ENCODE measurements at places on chromosomes 11 and 22.

DNA sequence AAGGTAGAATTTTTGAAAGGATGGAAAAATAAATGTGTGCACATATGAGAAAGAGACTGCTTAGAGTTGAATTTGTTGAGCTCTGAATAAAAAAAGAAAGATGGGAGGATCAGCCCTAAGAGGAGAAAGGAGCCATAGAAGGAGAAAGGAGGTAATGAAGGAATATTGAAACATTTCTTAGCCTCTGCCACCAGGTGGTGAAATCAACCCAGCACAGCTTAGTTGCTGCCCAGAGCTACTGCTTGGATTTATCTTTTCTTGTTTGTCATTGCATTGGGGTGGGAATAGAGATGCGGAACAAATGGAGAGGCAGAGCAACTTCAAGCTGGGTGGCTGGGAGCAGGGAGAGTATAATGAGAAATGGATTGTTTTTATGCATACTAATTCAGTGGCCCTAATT is 80.4 kb downstream of the SERGEF start:
- no peaks in the 10 kb centered on the region for H3K27me3 ChIP-seq
- ATAC-seq: no peak
- H3K4me3 ChIP-seq: no peak overlapping the region
- H3K27ac ChIP-seq: no peak overlapping the region

DNA sequence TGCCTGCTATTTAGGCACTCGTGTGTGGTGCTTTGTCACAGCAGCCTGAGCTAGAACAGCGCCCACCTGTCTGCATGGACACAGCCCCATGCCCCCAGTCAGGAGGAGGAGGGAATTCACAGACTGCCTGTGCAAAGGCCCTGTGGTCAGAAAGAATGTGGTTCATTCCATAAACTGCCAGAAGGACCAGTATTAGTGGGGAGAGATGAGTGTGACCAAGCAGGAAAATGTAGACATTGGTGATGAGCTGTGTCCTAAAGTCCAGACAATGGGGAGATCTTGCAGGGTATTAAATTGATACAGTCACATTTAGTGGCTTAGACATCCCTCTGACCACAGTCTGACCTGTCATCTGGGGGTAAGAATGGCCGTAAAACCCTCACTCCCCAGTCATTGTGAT is 83.7 kb upstream of the LINC01488 start:
- H3K27ac ChIP-seq: no peak overlapping the region
- H3K36me3 ChIP-seq: no peaks in the 10 kb centered on the region

GRCh38 chr11:64969209-64969608 is 2.7 kb downstream of the MAJIN start:
- no peak for ATAC-seq
- no peak overlapping the region for H3K27ac ChIP-seq
- H3K4me3 ChIP-seq: no peak overlapping the region

- no peaks in the 10 kb centered on the region for H3K4me1 ChIP-seq
- peaks cover 16% of the 10 kb centered on the region for H3K27me3 ChIP-seq
- no peaks in the 10 kb centered on the region for H3K36me3 ChIP-seq
- H3K4me3 ChIP-seq: no peak overlapping the region
- H3K27ac ChIP-seq: no peak overlapping the region
- peak; percentile 20 for ATAC-seq
Measured at GRCh38 chr11:129766898-129767604, 48.6 kb upstream of the TMEM45B start.

DNA sequence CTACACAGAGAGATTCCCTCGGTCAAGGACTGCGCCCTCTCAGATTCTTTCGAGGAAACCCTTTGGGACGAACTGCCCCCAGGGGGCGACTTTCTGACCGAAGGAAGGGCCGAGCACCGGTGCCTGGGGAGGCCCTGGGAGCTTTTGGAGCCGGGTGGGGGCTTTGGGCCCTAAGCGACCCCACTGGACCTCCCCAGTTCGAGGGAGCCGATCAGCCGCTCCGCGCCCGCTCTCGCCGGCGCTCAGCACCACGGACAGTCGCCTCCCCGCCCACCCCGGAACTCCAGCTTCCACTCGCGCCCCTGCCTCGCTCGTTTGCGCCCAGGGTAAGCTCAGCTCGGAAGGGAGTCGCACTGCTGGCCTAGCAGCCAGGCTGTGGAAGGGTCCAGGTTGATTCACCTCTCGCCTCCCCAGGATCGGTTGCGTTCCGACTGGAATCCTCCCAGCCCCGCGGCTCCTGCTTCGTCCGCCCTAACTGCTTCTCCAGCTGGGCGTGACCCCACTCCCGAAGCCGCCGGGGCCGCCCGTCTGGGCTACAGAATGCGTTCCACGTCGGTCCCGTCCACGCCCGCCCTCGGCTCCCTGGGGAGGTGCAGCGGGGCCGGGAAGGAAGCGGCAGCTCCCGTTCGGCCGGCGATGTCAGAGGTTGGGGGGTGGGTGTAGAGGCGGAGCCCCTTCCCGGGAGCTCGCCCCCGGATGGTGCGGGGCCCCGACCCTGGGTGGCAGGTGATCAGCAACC is 428 bp downstream of the SCN3B start:
- peaks cover 45% of the 10 kb centered on the region for H3K27me3 ChIP-seq
- no peak for ATAC-seq
- peaks cover 12% of the 10 kb centered on the region for H3K4me1 ChIP-seq

- H3K36me3 ChIP-seq: peaks cover 58% of the 10 kb centered on the region
- H3K27ac ChIP-seq: no peak overlapping the region
- no peak for ATAC-seq
- no peaks in the 10 kb centered on the region for H3K27me3 ChIP-seq
Measured at GRCh38 chr11:3827434-3828186, 13.1 kb downstream of the RHOG start.

- H3K4me1 ChIP-seq: peaks cover 18% of the 10 kb centered on the region
- H3K4me3 ChIP-seq: no peak overlapping the region
- no peak overlapping the region for H3K27ac ChIP-seq
- no peaks in the 10 kb centered on the region for H3K36me3 ChIP-seq
Measured at GRCh38 chr22:49999063-49999945, 13.3 kb downstream of the IL17REL start.

GRCh38 chr22:37905534-37906363 is at the start of gene MICALL1:
Gene MICALL1, plus strand, starts transcription at chr22:37906297. Its CDS starts 126 bp downstream, at chr22:37906423.
- ATAC-seq: peak; percentile 94
- H3K4me1 ChIP-seq: peaks cover 24% of the 10 kb centered on the region
- no peaks in the 10 kb centered on the region for H3K36me3 ChIP-seq
- H3K4me3 ChIP-seq: peak within 1 kb of the TSS; percentile 85
- H3K27me3 ChIP-seq: no peaks in the 10 kb centered on the region

- H3K27ac ChIP-seq: no peak overlapping the region
- H3K4me3 ChIP-seq: no peak overlapping the region
- H3K36me3 ChIP-seq: no peaks in the 10 kb centered on the region
- H3K27me3 ChIP-seq: no peaks in the 10 kb centered on the region
Measured at GRCh38 chr11:123384116-123384515, 46.0 kb upstream of the GRAMD1B start.

DNA sequence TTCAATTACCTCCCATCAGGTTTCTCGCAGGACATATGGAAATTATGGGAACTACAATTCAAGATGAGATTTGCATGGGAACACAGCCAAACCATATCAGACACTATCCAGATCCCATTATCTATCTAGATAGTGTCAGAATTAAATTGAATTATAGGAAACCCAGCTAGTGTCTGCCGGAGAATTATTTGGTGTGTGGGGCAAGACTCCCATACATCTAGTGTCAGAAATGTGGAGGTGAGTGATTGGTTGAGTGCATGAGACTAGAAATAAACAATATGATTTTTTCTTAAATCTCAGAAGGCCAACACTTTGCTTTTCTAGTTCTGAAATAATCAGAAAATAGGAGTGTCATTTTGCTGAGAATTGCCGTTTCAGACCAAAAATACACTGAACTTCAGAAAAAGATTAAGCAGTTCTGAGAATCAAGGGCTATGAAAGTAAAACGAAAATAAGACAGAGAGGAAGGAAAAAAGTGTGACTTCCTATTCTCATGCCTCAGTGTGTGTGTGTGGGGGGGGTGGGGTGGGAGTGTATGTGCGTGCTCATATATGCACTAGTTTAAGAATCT is 21.3 kb downstream of the CASP12 start:
- ATAC-seq: peak; percentile 68
- H3K4me3 ChIP-seq: peak overlapping the region; percentile 50
- no peaks in the 10 kb centered on the region for H3K27me3 ChIP-seq
- peak overlapping the region; percentile 78 for H3K27ac ChIP-seq

GRCh38 chr11:107713009-107713408 is 1.2 kb upstream of the SLN start:
- H3K36me3 ChIP-seq: no peaks in the 10 kb centered on the region
- H3K27me3 ChIP-seq: peaks cover 27% of the 10 kb centered on the region
- no peaks in the 10 kb centered on the region for H3K4me1 ChIP-seq
- no peak for ATAC-seq
- H3K27ac ChIP-seq: no peak overlapping the region
- no peak overlapping the region for H3K4me3 ChIP-seq

DNA sequence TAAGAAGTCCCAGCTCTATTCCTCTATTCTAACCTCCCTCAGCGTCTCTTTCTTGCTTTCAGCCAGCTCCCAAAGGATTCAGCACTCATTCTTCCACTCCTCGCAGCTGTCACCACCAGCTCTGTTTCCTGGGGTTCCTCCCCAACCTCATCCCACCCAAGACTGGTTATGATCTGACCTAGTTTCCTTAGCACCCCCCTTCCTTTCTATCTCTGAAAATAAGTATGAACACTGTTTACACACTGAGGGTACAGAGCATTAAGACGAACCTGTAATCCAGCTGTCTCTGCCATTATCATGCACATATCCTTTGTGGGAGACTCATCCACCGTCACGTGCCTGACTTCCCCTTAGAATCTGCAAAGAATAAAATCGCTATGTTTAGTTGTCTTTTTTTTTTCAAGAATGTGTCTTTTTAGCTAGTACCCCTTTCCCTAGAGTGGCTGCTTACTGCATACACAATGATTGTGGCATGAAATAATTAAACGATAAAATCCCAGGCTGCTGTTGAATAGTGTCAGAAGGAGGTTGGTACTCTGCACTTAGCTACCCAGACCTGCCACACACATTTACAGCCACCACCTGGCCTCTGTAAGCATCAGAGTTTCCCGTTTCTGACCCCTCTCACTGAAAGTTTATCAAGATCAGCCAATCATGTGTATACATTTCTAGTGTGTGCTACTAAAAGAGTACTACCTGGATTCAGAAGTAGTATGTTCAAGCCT is 26.9 kb upstream of the CSTF3 start:
- H3K4me1 ChIP-seq: peaks cover 5% of the 10 kb centered on the region
- no peak for ATAC-seq
- H3K4me3 ChIP-seq: no peak overlapping the region
- H3K27ac ChIP-seq: no peak overlapping the region
- H3K36me3 ChIP-seq: peaks cover 5% of the 10 kb centered on the region
- no peaks in the 10 kb centered on the region for H3K27me3 ChIP-seq
